ENCODE measurements at places on chromosomes 7 and 10.

GRCh38 chr7:71615017-71615416 lies 483.1 kb downstream of the GALNT17 start:
- DNase-seq: no peak

DNA sequence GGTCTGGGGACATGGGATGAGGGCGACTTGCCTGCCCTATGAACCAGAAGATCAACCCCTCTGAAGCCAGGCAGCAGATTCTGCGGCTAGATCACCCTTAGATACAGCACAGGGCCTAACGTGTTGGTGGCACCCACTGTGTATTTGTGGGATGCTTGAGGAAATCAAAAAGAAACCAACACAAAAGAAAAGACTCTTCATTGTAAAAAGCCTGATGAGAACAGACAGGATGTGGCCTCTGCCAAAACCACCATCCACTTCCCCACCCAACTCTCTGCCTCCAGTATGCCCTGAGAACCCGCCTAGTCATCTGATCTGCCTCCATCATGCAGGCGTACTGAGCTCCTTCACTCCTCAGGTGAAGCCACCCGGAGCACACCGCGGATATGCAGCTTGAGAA lies 97.2 kb upstream of the INSYN2A start:
- DNase-seq: peak; percentile 78

DNA sequence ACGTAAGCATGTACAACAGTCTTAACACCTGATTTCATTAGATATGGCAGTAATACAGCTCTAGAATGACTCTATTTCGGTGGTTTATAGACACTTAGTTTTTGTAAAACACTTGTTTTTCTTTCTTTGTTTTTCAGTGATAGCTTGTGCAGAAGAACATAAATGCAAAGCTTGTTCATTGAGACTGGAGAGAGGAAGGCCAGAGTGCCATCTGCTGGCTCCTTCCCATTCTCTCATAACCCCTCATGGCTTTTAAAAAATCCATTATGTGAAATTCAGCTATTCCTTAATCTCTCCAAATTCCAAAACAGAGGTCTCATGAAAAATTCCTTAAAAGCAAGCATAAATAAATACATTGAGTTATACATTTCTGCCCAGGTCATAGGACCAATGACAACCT lies 76.3 kb downstream of the CACNB2 start:
- DNase-seq: no peak

GRCh38 chr10:75746356-75746755 lies 314.9 kb downstream of the LRMDA start:
- DNase-seq: no peak

GRCh38 chr10:127922675-127923366 lies 15.9 kb downstream of the PTPRE start:
- DNase-seq: no peak

GRCh38 chr7:37433166-37433565 lies 15.5 kb downstream of the ELMO1 start:
- DNase-seq: no peak

- DNase-seq: no peak
Measured at GRCh38 chr7:7970237-7970530, 1.6 kb downstream of the GLCCI1 start.

- DNase-seq: no peak
Measured at GRCh38 chr10:856416-857157, 74.9 kb downstream of the LARP4B start.

DNA sequence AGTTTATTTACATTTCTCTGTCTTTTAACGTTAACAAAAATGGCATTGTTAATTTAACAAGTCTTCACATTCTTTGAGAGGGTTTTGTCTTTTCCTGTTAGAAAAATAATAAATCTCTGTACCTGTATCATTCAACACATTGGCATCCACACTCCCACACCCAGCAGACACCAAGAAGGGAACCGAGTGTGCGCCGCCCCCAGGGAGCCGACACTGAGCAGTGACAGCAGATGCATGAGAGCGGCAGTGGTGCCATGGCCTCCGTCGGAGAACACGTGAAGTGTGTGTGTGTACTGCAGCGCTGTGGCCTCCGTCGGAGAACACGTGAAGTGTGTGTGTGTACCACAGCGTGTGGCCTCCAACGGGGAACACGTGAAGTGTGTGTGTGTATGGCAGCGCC lies 63.3 kb downstream of the DYNC2I1 start:
- DNase-seq: no peak
